Adrenal gland (tissue), 19 donors: ENCODE measurements at places on chromosomes 5 and 9. TPM values are rescaled to one million over a fixed set of nuclear protein-coding genes. Genes with fewer than 3 reads are reported as not detected.

Gene ABLIM3
- 18.8 TPM for total RNA-seq

Gene SCGB3A2
- total RNA-seq = 0.69 TPM

Gene NUP188
- 30.3 TPM for total RNA-seq

Gene ENTREP1
- total RNA-seq = 10.6 TPM

Gene RC3H2
- total RNA-seq = 42.2 TPM

Gene CATSPER3
- 0.44 TPM for total RNA-seq

Gene SOHLH1
- not detected for total RNA-seq

Gene LCN2
- 1.1 TPM for total RNA-seq

Gene DIRAS2
- total RNA-seq = 3.1 TPM

DNA sequence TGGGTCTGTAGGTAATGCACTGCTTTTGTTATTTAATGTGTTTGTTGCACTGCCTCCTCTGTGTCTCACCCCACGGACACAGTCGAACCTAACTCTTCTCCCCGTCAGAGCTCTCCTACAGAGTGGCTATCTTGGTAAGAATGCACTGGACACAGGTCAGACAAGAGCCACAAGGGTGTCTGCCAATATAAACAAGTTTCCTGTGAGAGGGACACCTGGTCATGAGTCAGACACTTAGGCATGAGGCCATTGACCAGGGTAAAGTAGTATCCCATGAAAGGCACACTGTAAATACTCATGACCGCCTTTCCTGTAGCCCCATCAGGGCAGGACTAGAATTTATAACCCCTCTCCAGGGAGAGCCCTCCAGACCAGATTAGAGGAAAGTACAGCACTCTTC is 115.5 kb downstream of the SLC12A2 start:
- DNase-seq = no peak

DNA sequence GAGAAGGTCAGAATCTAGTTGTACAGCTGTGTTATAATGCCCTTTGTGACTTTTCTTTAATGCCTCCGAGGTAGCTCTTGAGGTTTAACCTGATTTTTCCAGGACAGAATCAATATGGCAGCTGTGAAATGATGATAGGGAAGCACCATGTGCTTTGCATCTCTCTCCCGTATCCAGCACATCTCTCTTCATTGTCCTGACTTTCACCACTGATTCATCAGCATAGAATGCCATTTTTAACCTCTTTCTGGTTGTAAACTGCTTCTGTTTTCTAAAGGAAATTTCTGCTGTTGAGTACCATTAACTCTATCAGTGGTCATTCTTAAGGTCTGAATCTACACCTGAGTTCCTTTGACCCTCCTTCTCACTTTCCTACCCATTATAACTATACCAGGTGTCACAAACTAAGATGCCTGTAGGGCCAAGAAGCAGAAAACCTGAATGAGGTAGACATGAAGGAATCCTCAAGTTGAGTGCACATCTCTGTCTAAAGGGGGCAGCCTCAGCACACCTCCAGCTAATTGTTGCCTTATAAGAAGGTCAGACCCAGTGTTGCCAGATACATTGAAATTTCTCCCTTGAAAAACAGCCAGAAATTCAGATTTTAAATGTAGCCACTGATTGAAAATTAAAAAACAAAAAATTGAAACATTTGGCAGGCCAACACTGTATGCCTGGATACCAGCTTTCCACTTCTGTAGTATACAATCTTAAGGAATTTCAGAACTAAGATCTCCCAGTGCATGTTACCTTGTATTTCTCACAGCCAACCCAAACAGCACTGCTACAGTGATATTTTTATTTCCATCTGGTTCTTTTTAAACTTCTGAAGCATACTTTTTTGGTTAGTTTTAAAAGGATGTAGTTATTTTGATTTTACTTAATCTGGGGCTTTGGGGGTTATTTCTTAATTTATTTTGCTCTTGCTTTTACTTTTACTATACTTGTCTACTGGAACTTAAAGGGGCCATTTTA is 35.8 kb upstream of the TLX3 start:
- DNase-seq = peak; percentile 4

DNA sequence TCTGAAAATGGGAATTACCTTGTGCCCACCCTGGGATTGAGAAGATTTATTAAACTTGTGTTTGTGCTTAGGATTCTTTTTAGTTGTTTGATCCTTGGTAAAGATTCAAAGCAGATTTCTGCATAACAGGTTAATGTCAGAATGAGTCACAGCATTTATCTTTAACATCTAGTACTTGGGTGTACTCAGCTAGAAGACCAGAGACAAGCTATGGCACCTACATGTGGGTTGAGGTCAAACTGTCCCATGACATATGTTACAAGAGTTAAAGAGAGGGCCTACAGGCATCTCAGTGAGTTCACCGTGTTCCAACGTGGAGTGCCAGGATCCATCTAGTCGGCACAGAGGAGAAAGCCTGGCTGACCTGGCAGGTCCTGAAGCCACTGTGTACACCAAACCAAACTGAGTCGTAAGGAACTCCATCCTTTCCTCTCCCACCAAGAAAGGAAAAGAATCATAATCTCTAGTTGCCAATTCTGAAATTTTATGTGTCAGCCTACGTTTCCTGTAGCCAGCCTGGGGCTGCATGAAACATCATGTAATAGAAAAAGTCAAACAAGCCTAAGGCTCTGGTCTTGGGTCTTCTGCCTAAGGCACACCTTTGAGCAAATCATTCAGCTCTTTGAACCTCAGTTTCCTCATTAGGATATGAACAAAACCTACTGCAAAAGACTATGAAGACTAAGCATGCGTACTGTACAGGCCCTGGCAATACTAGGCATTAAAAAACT is 73.7 kb downstream of the RCL1 start:
- DNase-seq = no peak

DNA sequence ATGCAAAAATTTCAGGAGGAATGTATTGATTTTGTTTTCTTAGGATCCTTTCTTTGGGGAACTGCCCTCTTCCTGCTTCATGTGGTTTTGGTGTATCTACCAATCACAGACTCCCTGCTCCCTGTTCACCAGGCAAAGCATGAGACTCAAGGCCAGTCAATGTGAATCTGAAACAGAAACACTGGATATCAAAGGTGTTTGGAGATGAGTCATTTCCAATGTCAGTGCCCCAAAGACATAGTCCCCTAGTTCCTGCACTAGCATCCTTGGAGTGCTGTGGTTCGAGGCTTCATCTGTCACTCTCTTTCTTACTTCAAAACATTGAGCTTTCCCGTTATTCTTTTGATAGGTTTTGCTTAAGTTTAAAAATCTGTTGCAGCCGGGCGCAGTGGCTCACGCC is 8.1 kb downstream of the PPP3R2 start:
- DNase-seq = no peak

- no peak for DNase-seq
These were observed 58.3 kb downstream of the SVEP1 start for GRCh38 chr9:110521206-110521605.

- no peak for DNase-seq
These were observed 34.2 kb upstream of the RASGRF2 start for GRCh38 chr5:80925931-80926330.

GRCh38 chr5:141330299-141331080 is at the start of gene PCDHGA1:
Gene PCDHGA1 (plus strand): TSS chr5:141330514.
- DNase-seq = no peak

GRCh38 chr5:159504857-159505304 is 174.6 kb upstream of the IL12B start:
- DNase-seq = peak; percentile 72
